ENCODE measurements at places on chromosomes 7 and 10. TPM values are rescaled to one million over a fixed set of nuclear protein-coding genes. Genes with fewer than 3 reads are reported as not detected.

The PLCE1 gene
- 29.2 TPM for total RNA-seq

The MYPN gene
- total RNA-seq: 57.4 TPM

The RRP12 gene
- 15.1 TPM for total RNA-seq

The AOAH gene
- 5.2 TPM for total RNA-seq

The SFMBT2 gene
- 12.5 TPM for total RNA-seq

The KCNMA1 gene
- 18.8 TPM for total RNA-seq

The PDE1C gene
- 2.1 TPM for total RNA-seq

The SPDYE8 gene
- total RNA-seq: not detected

The SVOPL gene
- not detected for total RNA-seq

The HOXA6 gene
- 3.1 TPM for total RNA-seq
